Left renal pelvis (tissue), 4 donors: ENCODE measurements at places on chromosomes 3 and 15. TPM values are rescaled to one million over a fixed set of nuclear protein-coding genes. Genes with fewer than 3 reads are reported as not detected.

DNA sequence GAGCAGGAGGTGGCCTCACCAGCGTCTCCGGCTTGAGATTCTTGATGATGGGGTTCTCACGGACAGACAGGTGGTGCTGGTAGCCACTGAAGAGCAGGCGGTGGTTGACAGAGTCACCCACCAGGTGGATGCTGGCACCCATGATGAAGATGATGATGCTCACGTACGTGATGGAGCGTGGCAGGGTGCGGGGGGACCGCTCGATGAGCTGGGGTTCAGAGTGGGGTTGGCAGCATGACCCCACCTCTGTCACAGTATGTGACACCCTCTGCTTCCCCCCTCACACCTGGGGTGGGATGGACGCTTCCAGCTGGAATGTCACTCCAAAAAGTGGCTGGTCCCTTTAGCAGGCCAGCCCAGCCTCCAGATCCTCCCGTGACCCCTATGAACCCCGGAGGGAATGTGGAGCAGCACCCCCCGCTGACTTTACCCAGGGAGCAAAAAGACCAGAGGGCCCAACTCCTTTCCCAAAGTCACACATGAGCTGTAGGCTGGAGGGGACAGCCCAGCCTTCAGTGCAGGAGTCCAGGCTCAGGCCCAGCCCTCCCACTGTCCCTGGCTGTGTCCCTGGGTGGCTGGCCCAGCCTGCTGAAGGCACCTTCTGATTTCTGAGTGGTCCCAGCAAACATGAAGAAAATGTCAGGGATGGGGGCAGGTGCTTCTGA is 6.7 kb upstream of the CALML4 start:
- DNase-seq = no peak

DNA sequence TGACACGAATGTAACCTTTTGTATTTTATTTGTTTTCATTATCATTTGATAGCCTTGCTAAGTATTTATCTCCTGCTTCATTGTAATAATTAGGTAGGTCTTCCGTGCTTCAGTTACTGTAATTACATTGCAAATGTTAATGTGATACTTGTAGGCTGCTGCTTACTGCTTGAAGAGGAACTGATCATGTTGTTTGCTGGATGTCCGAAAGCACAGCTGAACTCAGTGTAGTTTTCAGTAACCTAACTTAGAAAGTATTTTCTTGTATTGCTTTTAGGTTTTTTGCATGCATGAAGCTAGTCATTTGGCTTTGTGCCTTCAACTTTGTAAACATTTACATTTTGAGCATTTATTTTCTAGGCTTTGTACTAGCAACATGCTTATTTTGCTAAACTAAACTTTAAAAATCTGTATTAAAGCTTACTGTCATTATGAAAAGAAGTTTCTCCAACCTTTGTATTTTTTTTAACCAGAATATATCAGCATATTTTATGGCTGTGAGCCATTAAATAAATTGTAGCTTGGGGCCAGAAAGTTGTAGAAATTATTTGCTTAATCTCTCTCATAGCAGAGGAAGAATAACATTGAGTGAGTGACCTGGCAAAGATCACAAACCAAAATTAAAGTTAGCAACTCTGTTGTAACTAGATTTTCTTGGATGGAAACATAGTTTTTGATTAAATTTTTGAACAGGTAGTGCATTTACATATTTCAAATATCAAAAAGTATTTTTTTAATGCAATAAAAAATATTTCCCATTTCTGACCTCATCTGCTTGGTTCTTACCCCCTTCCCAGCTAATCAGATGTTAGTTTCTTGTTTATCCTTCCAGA is 30.7 kb downstream of the SACM1L start:
- no peak for DNase-seq

The SMAD3 gene
- 45.1 TPM for polyA plus RNA-seq

GRCh38 chr15:62553911-62554563 is 389.0 kb upstream of the C2CD4B start:
- DNase-seq = no peak

The GABRR3 gene
- polyA plus RNA-seq = not detected

The UNC13C gene
- polyA plus RNA-seq = 2.0 TPM

GRCh38 chr3:65878831-65879230 is 159.9 kb downstream of the MAGI1 start:
- no peak for DNase-seq

GRCh38 chr3:141432904-141433303 is 53.9 kb upstream of the RASA2 start:
- DNase-seq = no peak

DNA sequence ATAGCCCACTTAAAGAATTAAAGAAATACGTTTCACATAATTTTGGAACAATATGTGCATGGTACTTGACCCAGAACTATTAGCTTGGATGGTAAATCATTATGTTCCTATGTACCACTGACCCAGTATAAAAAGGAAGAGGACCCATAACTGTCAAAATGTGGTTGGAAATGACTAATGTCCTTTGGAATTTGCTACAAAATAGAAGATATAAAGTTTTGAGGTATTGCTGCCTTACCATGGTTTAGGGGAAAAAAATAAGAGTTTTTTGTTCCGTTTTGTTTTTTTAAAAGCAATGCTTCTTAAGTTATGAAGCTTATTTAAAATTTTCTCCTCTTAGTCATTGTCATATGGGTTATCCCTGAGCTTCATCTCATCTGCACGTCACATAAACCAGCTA is 15.8 kb upstream of the TFDP2 start:
- no peak for DNase-seq

The AMOTL2 gene
- polyA plus RNA-seq = 92.3 TPM

DNA sequence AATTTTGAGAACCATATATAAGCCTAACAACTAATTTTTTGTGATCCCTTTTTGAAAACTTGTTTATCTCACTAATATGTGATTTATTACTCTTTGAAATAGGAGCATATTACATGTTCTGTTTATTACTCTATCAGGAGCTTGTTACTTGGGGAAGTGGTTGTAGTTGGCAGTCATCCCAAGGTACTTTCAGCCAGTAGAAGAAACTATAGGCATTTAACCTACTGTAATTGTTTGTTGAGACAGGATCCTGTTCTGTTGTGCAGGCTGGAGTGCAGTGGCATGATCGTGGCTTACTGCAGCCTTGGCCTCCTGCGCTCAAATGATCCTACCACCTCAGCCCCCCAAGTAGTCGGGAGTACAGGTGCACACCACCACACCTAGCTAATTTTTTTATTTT is 195.6 kb downstream of the TCF12 start:
- DNase-seq = no peak

GRCh38 chr15:77530576-77530975 is 102.1 kb downstream of the LINGO1 start:
- DNase-seq = no peak

DNA sequence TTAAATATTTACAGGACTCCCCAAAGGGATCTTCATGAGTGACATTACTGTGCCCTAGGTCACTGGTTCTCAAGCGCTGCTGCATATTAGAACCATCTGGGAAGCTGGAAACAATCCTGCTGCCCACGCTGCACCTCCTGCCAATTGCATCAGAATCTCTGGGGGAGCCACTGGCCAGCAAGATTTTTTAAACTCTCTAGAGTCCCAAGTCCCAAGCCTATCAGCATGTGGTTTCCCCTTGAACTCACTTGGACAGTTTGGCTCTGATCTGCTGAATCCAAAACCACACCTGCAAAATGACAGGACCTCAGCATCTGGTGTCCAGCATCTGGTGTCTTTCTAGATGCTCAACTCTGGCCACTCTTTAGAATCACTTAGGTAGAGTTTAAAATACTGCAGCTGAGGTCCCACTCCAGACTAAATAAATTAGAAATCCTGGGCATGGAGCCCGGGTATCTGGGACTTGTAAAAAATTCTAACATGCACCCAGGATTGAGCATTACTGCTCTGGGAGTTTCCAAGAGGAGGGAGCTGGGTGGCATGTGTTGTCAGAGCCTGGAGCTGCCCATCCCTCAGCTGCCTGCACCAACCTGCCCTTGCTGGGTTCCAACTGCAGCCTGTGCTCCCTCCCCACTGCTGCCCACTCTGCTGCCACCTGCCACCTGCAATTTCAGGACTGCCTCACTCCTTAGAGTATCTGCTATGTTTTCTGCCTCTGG is 311.3 kb downstream of the SLC9A9 start:
- no peak for DNase-seq

The CTXN2 gene
- not detected for polyA plus RNA-seq

DNA sequence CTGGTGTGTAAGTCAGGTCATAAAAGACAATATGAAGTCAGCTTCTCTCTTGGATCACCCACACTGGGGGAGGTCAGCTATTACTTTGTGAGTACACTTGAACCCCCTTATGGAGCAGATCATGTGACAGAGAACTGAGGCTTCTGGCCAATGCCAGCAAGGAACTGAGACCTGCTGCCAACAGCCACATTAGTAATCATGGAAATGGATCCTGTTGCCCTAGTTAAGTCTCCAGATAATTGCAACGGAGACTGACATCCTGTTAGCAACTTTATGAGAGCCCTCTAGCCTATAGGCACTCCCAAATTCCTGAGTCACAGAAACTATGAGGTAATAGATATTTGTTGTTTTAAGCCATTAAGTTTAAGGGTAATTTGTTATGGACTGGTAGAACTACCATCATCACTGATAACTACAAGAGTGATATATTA is 110.4 kb upstream of the GMNC start:
- no peak for DNase-seq

The ADAMTS9 gene
- 48.7 TPM for polyA plus RNA-seq

The NTRK3 gene
- 62.9 TPM for polyA plus RNA-seq

- DNase-seq = no peak
Observed at GRCh38 chr3:52094571-52095485, 38.5 kb upstream of the DUSP7 start.

The SLC51A gene
- polyA plus RNA-seq = 12.8 TPM

DNA sequence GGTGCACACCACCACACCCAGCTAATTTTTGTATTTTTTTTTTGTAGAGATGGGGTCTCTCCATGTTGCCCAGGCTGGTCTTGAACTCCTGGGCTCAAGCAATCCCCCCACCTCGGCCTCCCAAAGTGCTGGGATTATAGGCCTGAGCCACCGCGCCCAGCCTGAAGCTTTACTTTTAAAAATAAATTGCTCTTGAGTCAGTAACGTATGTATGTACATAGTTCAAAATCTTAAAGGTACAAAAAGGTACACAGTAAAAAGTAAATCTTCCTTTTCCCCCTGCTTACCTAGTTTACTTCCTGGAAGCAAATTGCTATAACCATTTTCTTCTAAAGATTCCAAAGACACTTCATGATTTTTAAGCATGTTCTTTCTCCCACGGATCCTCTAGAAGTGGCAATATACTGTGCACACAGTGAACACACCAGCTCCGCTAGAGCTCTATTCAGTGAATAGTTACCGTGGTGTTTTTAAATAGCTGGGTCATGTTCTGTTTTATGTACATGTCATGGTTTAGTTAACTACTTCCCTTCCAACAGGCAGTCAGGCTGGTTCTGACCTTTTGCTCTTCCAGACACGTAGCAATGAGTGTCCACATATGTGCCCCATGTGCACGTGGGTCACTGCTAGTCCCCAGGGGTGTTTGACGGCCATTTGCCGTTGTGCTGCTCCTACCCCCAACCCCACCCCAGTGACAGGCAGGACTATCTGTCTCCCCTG is 82.1 kb downstream of the EEFSEC start:
- no peak for DNase-seq

DNA sequence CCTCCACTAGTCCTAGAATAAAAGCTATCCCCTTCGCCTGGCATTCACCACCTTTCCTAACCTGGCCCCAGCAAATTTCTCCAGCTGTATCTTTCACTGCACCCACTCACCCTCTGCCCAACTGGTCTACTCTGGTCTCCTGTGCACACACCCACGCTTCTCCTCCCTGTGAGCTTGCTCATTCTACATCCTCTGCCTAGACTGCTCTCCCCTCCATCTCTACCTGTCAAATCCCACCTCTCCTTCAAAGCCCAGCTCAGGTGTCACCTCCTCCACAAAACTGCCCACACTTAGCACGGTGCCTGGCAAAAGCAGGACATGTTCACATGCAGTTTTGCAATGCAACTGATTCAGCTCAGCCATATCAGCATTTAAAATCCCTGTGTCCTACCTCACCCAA is 45.8 kb upstream of the NTRK3 start:
- DNase-seq = no peak

- DNase-seq = no peak
Observed at GRCh38 chr3:132154619-132155018, 119.8 kb upstream of the CPNE4 start.

The MUSTN1 gene
- 0.45 TPM for polyA plus RNA-seq

The DPPA2 gene
- 0.19 TPM for polyA plus RNA-seq

DNA sequence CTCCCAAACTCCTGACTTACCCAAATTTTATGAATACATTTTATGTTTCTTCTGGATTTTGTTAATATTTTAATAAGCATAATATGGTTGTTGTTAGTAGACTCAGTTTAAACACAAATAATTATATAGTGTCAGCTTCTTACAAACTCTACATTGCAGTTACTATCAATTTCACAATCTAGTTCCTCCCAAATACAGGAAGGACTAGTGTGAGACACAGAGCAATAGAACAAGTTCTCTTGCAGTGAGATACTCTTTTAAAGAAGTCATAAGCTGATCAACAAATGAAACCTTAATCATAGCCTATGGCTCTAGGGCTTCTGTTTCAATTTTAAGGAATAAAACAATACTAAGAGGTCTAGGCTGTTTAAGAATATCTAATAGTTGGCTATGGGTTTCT is 86.1 kb downstream of the SAMMSON start:
- DNase-seq = no peak

DNA sequence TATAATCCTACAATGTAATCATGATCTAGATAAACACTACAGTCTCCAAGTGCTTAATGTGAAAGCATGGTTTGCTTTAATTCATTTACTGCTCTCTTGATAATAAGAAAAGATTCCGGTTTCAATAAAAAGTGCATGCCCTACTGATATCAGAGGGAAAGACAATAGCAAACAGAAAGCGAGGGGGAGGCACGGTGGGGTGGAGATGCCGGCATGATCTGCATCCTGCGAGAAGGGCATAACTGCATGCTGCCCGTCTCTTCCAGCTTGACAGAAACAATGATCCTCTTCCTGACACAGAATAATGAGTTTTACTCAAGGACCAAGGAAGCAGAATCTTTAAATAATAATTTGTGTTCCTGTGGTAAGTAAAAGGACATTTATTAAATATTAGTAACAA is 51.7 kb downstream of the GOLIM4 start:
- DNase-seq = no peak

- no peak for DNase-seq
Observed at GRCh38 chr3:63654931-63655330, 2.5 kb downstream of the SNTN start.

GRCh38 chr15:47513471-47513870 is 203.8 kb upstream of the SEMA6D start:
- DNase-seq = no peak

DNA sequence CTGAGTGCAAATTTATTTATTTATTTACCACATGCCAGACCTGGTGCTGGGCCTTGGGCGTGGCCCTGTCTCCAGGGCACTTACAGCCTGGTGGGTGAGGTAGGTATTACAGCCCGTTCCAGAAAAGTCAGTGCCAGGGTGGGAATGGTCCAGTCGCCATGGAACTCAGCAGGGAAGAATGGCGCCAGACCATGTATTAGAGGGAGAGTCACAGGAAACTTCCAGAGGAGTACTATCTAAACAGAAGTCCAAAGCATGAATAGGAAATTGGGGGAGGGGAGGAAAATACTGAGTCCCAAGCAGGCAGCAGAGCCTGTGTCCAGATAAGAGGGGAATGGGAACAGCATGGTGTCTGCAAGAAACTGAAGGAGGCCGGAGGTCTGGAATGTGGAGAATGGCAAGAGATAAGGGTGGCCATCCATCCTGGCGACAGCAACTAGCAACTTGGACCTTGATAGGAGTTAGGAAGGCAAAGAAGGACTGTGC is 27.0 kb downstream of the SH3BP5 start:
- DNase-seq = no peak

The NOX5 gene
- 0.64 TPM for polyA plus RNA-seq

The FAM3D gene
- polyA plus RNA-seq = 3.0 TPM

The PIGZ gene
- polyA plus RNA-seq = 2.0 TPM
